Activated CD4-positive, CD25-positive, alpha-beta regulatory T cell (primary cell): ENCODE measurements at places on chromosomes 11 and 22.

- DNase-seq = no peak
Observed at GRCh38 chr22:31193092-31193491, 19.0 kb upstream of the LIMK2 start.

- DNase-seq = no peak
Observed at GRCh38 chr22:20659920-20660319, 114.0 kb upstream of the SERPIND1 start.

DNA sequence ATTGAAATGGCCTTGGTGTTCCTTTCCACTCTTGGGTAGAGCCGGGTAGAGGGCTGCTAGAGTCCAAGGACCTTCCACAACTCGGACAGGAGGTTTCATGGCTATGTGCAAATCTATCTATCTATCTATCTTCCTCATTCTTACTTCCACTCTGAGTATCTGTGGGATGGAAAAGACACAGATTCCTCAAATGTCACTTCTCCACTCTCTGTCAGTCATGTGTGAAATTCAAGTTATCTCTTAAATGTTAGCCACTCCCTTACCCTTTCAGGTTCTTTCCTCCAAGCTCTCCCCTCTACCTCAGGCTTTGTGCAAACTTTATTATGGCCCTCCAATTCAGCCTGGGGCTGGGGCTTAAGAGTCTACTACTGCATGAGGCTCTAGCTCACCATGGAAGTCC lies 84.3 kb downstream of the GDPD4 start:
- no peak for DNase-seq

- DNase-seq = no peak
Observed at GRCh38 chr11:44333271-44334218, 23.6 kb upstream of the ALX4 start.

GRCh38 chr11:130514851-130515250 lies 66.4 kb downstream of the ADAMTS15 start:
- no peak for DNase-seq
